SK-MEL-5 (cell line): ENCODE measurements at places on chromosomes 5 and 9.

DNA sequence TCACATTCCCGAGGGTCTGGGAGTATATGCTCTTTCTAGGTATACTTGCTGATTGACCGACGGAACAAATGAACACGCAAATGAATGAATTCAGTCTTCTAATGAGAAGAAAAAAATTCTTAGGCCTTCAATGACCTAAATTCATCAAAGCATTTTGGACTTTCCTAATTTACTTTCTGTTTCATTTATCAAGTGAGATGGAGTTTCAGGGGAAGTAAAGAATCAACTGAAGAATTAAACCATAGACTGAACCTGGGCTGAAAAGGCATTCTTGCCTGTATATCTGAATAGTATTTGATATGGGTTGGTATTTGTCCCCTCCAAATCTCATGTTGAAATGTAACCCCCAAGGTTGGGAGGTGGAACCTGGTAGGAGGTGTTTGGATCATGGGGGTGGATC is 64.1 kb downstream of the ZFAND5 start:
- DNase-seq: no peak

DNA sequence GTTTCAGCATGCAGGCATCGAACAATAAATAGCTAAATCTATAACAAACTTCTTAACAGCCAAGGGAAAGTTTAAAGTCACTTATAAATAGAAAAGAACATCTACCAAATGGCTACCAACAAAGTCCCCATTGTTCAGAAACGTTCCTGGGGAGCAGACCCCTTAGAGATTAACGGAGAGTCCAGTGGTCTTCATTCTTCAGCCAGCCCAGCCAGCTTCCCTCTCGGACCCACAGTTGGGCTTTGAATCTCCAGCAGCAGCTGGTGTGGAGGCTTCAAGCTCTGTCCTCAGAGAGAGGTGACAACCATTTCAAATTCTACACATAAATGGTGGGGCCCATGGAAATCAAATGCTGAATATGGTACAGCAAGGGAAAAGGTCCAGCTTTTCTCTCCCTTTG is 11.2 kb downstream of the ENC1 start:
- DNase-seq: no peak

DNA sequence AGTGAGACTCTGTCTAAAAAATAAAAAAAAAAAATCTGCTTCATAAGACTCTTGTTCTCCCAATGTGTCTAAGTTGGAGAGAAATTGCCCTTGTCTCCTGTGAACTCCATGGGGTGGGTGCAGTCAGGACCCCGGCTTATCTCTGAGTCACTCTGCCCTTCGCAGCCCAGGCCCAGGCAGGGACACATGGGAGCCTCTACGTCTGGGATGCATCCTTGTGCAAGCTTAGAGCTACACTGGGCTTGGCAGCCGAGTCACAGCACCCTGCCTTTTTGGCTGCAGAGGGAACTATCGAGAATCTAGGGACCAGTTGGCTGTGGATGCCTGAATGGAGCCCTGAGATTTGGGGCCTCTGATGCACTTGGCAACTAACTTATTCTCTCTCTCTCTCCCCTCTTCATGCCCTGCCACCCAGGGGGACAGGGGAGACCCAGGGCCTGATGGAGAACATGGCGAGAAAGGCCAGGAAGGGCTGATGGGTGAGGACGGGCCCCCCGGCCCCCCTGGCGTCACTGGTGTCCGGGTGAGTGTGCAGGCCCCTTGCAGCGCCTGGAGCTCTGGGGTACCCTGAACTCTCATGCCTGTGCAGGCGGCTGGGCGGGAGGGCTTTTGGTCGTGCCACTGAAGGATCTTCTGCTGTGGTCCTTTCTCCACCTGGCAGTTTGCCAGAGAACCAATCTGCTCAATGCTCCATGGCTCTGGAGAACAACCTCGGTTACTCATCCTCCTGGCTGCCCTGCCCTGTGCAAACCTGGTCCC is 47.5 kb upstream of the ORM1 start:
- no peak for DNase-seq

DNA sequence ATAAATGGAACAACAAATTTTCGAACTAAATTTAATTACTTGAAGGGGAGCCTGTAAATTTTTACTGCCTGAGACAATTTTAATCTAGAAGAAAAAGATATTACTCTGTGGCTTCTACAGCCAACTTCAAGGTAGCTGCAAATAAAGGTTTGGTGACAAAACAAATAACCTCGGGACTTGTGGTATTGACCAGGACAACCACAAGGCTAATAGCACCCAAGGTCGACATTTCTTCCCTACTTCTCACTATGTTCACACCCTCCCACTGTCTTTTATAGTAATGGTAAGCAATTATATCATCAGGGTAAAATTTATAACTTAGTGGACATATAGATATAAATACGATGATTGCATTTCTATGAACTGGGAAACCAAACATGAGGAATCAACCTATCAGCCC is 67.9 kb upstream of the SPINK5 start:
- DNase-seq: no peak

DNA sequence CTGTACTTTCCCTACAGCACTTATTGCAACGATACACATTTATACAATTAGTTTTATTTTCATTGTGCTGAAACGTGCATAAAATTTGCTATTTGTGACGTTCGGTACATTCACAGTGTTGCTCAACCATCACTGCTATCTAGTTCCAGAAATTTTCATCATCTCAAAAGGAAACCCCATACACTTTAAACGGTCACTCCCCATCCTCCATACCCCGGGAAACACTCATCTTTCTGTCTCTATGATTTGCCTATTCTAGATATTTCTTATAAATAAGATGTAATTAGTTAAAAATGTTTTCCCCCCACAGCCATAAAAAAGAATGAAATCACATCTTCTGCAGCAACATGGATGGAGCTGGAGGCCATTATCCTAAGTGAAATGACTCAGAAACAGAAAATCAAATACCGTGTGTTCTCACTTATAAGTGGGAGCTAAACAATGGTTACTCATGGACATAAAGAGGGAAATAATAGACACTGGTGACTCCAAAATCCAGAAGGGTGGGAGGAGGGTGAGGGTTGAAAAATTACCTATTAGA is 40.2 kb upstream of the TEX48 start:
- DNase-seq: no peak

DNA sequence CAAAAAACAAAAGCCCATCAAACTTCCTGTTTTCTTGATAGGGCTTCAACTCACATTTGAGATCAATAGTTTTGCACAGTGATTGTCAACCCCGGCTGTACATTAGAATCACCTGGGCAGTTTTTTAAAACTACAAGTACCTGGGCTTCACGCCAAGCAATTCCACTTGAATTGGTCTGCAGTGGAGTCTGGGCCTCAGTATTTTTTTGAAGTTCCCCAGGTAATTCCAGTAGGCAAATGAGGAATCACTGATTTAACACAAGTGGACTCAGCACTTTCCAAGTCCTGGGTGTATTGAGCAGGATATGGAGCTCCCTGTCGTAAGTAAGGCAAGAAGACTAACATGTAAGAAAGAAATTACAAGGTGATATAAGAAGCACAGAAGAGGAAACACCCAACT is 14.8 kb upstream of the SMIM15 start:
- DNase-seq: no peak

- DNase-seq: no peak
Observed at GRCh38 chr5:76177978-76178377, 94.8 kb downstream of the SV2C start.

- DNase-seq: no peak
Observed at GRCh38 chr9:30280229-30280900, 2104.1 kb upstream of the ACO1 start.

DNA sequence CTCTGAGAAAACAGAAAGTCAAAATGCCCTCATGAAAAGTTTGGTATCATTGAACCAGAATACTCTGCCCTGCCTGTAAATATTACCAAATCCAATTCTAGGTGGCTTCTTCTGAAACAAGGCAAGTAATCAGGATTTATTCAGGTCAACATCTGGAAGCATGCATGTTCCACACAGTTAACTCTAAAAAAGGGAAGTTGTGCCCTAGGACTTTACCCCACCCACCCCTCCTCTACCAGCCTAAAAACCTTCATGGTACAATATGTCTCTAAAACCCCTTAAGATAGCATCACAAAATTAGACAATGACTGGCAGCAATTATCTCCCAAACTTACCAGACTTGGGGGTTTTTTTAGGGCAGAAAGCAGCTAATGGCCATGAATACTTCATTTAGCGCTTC is 414.8 kb upstream of the SLC30A5 start:
- DNase-seq: no peak

- no peak for DNase-seq
Observed at GRCh38 chr5:80082281-80082680, 47.1 kb downstream of the THBS4 start.

- no peak for DNase-seq
Observed at GRCh38 chr5:62287237-62287636, 18.8 kb upstream of the KIF2A start.

GRCh38 chr9:34988218-34989002 is 1.1 kb upstream of the DNAJB5 start:
- no peak for DNase-seq

GRCh38 chr5:150633429-150633828 is 7.0 kb upstream of the SYNPO start:
- no peak for DNase-seq

- no peak for DNase-seq
Observed at GRCh38 chr5:103010168-103010567, 109.8 kb downstream of the GIN1 start.

GRCh38 chr5:108264533-108264932 is 117.4 kb downstream of the FBXL17 start:
- DNase-seq: no peak

DNA sequence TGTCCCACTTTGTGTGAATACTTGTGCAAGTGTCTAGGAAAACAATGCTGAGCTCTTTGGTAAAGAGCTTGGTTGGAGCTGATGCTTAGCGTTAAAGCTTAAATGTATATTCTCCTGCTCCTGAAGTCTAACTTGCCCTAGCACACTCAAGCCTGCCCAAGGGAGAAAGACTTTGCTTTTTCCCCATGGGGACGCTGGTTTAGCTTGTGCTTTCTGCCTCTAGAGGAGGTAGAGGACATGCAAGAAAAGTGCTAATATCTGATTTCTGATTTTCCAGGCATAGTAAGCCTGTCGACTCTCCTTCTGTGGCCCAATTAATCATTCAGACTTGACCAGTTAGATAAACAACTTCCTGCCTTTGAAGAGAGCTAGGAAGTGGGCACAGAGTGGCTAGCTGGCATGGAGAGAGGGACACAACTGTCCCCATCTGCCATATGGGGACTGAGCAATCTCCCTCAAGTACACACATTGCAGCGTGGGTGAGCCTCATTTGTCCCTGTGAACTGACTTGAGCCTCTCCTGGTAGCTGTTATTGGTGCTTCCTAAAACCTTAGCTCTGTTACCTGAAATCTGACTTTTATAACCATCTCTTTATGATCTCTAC is 348.4 kb downstream of the BRINP1 start:
- DNase-seq: no peak

GRCh38 chr5:132322266-132322665 is 28.1 kb downstream of the SLC22A4 start:
- DNase-seq: no peak

DNA sequence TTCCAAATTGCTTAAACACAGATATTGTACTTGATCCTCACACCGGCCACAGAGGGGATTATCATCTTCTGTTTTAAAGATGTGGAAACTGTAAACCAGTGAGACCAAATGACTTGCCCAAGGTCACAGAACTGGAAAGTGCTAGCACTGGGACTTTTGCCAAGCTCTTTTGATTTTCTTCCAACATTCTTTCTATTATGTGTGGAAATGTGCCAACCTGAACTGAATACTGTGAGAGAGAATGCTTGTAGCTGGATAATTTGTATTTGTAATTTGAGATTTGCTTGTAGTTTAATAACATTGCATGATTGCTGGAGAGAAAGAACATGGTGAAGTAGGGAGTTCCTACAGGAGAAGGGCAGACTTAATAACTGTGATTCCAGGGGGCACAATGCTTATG is 977.9 kb upstream of the NUDT12 start:
- DNase-seq: peak; percentile 2

- no peak for DNase-seq
Observed at GRCh38 chr5:140953234-140953633, 13.0 kb upstream of the PCDHAC2 start.

- peak; percentile 58 for DNase-seq
Observed at GRCh38 chr5:92309336-92309991, 926.3 kb upstream of the ARRDC3 start.

GRCh38 chr9:7118633-7119032 is 360.9 kb downstream of the KDM4C start:
- DNase-seq: no peak

GRCh38 chr9:114981063-114981462 is 50.7 kb upstream of the TNFSF8 start:
- no peak for DNase-seq

GRCh38 chr9:130639124-130639765 is 25.1 kb upstream of the PRDM12 start:
- no peak for DNase-seq

GRCh38 chr5:29897916-29898315 is 1295.6 kb upstream of the CDH6 start:
- peak; percentile 56 for DNase-seq

DNA sequence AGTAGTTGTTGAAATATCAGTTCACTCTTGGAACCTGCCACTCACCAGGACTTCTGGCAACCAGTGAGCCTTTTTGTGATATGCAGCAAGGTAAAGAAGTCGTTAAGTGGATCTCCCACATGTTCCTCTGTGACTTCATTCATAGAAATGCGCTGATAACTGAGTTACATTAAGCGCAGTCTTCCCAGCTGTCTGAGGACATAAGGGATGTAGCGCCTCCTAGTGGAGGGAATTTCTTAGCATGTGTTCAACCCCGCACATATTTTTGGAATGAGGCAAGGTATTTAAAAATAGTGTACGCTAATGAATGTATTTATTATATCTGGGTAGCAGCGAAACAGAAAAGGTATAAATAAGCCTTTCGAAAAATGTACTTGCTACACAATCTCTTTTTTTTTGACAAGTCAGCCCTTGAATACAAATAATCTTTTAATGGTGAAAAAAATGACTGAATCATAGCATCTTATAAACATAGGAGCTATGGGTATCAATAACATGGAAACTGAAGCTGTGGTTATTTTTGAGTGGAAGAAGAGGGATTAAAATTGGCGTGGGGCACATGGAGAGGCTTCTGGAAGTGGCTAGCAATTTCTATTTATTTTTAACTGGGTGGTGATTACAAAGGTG is 38.0 kb downstream of the PALM2AKAP2 start:
- peak; percentile 90 for DNase-seq

DNA sequence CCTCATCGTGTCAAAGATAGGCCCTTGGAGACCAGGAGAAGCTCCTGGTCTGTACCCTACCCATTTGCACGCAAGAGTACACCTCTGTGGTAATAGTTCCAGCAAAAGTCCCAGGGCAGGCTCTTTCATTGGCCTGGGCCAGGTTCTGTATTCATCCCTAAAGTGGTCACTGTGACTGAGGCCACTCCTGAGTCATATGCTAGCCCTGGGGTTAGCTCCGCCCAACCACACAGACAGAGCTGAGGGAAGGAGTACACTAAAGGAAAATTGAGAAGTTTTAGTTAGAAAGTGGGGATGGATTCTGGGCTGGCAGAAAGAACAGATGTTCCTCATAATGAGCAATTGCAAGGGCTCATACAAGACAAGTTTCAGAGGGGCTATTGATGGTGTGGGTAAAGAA is 206.7 kb downstream of the ARHGAP26 start:
- no peak for DNase-seq

- no peak for DNase-seq
Observed at GRCh38 chr9:20111173-20111843, 322.5 kb upstream of the SLC24A2 start.
